ENCODE measurements at places on chromosomes 2 and 18.

DNA sequence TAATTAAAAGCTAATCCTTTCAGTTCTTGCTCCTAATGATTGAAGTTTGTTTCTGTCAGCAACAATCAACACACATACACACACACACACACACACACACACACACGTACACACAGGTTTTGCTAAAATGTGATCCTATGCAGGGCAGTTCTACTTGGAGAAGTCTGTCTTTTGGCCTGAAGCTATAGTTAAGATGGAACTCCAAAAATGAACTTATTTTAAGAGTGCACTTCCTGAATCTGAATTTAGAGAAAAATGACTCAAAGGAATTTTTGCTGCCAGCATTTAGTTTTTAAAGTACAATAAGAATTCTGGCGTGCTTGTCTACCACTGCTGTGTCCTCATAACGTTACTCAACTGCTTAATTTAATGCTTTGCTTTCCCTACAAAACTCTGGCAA, 6.6 kb downstream of the GALNT5 start:
- DNase-seq: no peak

DNA sequence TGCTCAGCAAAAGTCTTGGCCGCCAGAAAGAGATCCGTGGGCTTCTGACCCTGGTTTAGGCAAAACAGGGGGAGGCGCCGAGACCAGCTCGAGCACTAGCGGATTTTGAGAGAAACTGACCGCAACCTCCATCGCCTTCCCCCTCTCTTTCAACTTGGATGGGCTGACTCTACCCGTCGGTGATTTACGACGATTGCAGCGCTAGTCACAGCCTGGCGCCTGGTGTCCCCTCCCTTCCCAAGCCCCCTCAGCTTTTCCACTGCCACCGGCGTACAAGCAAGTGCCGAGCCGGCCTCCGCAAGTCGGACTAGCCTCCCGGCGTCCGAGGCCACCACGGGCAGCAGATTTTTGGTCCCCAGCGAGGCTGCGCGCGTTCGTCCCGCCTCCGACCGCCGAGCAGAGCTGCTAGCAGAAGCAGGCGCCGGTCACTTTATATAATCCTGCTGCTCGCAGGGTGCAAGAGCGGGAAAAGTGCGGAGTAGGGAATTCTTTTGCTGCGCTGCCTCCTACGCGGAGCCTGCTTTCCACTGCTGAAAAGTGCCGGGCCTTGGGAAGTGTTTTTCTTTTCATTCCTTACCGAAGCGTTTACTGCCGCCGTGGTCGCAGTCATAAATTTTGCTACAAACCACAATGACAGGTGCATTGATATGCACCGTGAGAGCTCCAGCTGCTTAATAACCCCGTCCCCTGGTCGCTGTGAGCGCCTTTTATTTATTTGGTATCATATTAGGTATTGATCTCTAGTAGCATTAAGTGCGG, 7.7 kb downstream of the HOXD3 start:
- DNase-seq: no peak

DNA sequence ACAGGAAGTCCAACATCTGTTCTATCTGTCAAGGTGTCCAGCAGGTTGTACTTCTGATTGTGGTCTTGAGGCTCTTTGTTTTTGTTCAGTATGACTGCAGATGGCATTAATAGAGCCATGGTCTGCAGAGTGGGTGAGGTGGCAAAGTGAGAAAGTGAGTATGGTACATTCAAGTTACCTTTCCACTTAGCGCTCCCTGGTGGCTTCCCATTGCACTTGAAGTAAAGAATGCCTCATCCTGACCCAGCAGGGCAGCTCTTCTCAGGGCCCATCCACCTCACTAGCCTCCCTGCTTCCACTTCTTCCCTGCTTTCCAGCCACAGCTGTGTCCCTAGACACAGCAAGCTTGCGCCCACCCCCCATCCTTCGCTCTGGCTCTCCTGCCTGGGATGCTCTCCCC, 148.0 kb upstream of the ALPP start:
- DNase-seq: no peak

DNA sequence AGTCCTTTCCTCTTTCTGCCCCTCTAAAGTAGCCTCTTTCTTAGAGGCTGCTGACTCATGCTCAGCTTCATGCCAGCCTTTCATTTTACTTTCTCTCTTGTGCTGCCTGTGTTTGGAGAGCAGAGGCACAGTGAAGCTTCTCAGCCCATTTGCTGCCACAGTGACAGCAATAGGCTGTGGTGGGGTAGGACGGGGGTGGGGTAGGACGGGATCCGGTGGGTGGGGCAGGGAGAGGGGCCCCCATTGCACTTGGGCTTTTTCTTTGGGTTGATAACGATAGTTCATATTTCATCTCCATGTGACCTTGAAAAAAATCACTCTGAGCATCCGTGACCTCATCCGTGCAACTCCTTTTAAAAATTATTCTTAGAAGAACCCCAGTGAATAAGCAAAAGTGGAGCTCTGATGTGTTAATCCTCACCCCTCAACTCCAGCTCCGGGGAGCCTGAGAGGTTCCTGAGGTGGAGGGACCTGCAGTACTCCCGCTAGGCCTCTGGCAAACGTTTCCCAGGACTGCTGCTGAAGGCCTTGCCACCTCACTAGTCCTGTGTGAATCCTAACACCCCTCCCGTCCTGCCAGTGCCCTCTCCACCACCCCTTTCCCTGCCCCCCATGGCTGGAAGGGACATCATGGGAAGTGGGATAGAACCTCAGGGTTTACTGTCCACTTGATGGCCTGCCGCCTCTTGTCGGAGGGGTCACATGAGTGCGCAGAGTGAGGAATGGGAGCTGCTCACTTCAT, 70.8 kb downstream of the INPP4A start:
- DNase-seq: no peak

DNA sequence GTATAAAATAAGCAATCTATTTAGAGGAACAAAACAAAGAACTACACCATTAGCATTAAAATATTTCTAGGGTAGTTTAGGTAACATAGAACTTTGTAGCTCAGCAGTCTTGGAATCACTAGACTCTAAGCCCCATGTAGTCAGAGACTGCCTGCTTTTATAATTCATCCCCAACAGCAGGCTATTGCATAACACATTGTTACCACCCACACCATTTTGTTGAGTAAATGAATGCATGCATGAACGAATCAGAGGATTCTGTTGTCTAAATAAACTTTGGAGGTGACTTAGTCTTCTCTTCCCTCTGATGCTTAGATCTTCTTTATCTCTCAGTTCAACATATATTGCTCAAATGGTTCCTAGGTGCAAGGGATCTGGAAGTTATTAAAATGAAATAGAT, 167.6 kb upstream of the TNP1 start:
- no peak for DNase-seq

GRCh38 chr2:186751790-186752189, 57.9 kb downstream of the FAM171B start:
- no peak for DNase-seq

GRCh38 chr18:74683573-74683972, 85.9 kb downstream of the ZNF407 start:
- DNase-seq: no peak

GRCh38 chr2:146917431-146918042, 927.3 kb upstream of the ACVR2A start:
- DNase-seq: no peak

DNA sequence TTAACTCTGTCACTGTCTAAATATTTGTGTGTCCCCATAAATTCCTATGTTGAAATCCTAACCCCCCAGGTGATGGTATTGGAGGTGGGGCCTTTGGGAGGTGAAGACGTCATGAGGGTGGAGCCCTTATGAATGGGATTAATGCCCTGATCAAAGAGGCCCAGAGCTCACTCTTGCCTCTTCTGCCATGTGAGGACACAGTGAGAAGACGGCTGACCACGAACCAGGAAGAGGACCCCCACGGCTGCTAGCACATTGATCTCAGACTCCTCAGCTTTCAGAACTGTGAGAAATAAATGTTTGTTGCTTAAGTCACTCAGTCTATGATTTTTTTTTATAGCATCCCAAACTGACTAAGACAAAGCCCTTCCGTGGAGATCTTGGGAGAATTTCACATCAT, 71.2 kb downstream of the BCL2L11 start:
- no peak for DNase-seq

- peak; percentile 59 for DNase-seq
These were observed 616 bp downstream of the RNPEPL1 start for GRCh38 chr2:240568678-240569522.

DNA sequence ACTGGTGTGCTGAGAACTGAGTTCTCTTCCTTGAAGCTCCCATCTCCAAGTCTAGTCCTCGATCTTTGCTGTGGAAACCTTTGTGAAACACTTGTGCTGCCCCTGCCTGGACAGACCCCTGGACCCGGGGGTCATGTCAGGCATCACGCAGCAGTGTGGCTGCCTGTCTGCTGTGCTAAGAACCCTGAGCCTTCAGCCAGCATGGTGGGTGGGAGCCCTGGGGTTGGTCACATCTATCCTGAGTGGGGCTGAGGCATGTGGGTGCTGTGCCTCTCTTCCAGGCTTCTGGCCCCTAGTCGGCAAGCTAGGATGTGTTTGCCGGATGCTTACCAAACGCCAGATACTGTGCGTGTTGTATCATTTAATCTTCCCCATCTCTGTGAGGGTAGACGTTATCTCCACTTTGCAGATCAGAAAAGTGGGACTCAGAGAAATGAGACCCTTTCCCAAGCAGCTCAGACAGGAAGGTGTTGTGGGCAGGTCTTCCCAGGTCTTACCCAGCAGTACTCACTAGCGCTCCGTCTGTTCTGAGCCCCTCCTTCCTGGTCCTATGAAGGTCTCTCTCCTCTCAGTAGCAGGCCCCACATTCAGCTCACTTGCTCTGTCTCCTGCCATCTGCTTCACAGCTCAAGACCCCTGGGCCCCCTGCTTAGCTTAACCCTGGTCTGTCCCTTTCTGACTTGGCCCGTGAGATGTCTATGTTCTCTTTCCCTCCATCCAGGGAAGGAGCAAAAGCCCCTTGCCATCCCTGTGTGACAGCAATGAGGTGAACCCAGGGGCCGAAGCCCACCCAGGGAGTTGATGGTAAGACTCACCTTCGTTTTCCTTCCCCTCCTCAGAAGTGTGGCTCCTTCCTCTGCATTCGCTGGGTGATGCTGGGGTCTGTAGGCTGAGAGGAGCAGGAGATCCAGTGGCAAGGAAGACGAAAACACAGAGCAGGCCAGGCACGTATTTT, 242.8 kb downstream of the FAM210A start:
- DNase-seq: no peak

GRCh38 chr2:196191541-196191940, 20.2 kb upstream of the STK17B start:
- DNase-seq: no peak

GRCh38 chr2:168626096-168626495, 170.0 kb downstream of the CERS6 start:
- no peak for DNase-seq

DNA sequence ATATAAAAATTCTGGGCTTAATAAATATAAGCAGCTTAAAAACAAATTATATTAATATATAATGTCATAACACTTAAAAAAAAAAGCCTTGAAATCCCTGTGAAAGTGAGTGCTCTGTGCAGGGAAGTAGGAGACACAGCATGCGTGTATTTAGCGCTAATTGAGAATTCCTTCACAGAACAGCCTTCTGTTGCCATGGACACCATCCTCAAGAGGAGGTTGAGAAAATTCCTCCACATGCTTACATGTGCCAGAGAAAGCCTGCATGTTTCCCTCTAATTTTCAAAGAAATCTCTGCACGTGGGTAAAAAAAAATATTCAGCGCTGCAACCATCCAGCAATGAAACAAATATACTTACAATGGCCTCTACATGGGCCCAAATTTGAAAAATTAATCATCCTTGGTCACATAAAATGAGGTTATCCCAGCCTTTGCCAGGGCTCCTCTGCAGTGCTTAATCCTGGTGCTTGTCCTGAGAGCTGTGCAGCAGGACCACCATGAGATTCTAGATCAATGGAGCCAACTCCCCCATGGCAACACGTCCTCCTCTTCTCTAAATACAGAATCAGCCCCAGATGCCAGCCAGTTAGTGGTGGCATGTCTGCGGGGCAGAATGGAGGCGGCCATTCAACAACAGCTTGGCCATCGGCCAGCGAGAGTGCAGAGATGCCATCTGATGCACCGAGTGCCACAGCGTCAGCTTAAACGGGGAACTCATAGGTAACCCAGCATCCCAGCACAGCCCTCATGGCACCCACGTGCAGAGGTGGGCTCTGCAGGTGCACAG, 228.0 kb downstream of the MYT1L start:
- DNase-seq: no peak

GRCh38 chr2:113861740-113862139, 28.1 kb upstream of the ACTR3 start:
- no peak for DNase-seq

DNA sequence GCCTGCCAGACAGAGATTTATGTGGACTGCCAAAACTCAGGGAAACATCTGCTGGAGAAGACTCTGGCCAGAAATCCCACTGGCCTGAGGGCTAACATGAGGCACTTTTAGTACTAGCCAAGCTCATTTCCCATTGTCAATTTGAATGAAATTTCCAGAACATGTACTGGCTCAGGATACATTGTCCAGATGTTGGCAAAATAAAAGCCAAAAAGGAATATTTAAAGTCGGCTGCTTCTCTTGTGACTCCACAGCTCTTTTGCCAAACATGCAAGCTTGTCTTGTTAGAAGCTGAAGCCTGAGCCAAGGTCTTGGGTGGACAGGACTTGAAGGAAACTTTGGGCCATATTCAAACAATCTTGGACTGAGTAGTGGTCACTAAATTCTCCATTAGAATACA, 215.5 kb downstream of the NCKAP5 start:
- DNase-seq: no peak

DNA sequence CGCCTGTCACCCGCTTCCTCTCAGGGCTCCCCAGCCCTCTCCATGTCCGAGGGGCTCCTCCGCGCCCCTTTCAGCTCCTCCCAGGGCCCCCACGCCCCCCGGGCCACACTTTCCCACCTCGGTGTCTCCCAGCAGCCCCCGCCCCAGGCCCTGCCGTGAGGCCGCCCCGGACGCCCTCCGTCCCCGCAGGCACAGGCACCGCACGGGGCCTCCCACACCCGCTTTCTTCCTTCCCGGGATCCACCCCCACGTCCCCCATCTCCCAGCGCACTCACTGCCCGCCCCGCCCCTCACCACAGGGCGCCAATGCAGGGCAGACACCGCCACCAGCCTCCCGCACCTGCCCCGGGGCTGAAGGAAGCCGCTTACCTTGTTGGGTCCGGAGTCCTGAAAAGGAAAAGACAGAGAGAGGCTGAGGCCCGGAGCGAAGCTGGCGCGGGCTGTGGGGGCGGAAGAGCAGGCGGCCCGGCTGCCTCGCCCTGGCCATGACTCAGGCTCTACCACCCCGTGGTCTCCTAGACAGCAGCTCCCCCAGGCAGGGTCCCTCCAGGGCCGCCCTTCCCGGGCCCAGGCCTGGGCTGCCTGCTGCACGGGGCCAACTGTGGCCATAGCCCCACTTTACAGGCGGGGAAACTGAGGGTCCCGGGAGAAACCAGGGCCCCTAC, 37.7 kb downstream of the KIF1A start:
- DNase-seq: no peak
